ENCODE measurements at places on chromosomes 6 and 20. TPM values are rescaled to one million over a fixed set of nuclear protein-coding genes. Genes with fewer than 3 reads are reported as not detected.

Gene GATA5
- not detected for total RNA-seq

Gene UBD
- not detected for total RNA-seq

Gene ARHGAP18
- total RNA-seq = 14.1 TPM

Gene CDSN
- total RNA-seq = not detected

Gene DAAM2
- 3.5 TPM for total RNA-seq

Gene NUDT3
- 13.2 TPM for total RNA-seq

Gene SLC35F1
- total RNA-seq = 1.2 TPM

Gene GPX5
- not detected for total RNA-seq

Gene CCM2L
- total RNA-seq = 1.2 TPM

Gene ATP6V1G2
- total RNA-seq = 0.91 TPM

Gene LPIN3
- total RNA-seq = 2.3 TPM

Gene TNF
- total RNA-seq = not detected

Gene HTR1E
- total RNA-seq = not detected

Gene RPS6KA2
- 4.2 TPM for total RNA-seq

Gene FYN
- 67.1 TPM for total RNA-seq

Gene RRP36
- total RNA-seq = 95.4 TPM

Gene PNPLA1
- not detected for total RNA-seq

All from SJCRH30 (cell line).